ENCODE measurements at places on chromosomes 13 and 19.

DNA sequence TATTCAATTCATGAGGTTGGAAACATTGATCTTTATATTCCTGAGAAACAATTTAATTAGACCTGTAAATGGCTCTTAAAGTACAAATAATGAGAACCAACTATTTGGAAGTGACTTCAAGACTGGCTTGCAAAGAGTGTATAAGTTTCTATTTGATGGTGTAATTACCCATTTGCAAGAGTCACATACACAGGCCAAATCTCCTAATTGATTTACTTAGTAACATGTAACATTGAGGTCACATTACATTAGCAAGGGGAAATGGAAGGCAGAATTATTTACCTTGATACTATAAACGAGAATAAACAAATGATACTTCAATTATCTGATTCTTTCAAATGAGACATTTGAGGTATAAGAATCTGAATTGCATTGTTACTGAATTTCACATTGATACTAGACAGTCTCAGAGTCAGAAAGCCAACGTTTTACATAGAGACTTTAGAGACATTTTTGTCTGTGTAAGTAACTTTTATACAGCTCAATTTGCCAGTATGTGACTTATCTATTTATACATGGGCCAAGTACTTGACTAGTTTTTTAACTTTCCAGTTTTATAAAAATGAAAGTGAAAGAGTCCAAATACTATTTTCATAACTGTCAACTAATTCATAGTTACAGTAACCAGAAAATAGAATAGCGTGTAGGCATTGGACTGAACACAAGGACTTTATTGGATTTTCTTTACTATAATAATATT, 95.6 kb upstream of the RFC3 start:
- no peak for DNase-seq

DNA sequence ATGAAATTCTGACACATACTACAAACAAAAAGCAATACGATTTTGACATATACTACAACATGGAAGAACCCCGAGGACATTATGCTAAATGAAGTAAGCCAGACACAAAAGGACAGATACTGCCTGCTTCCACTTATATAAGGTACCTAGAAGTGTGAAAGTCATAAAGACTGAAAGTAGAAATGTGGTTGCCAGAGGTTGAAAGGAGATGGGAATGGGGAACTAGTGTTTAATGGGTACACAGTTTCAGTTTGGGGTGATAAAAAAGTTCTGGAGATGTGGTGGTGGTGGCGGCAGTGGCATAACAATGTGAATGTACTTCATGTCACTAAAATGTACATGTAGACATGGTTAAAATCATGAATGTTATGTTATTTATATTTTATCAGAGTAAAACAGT, 12.1 kb upstream of the NDFIP2 start:
- no peak for DNase-seq

DNA sequence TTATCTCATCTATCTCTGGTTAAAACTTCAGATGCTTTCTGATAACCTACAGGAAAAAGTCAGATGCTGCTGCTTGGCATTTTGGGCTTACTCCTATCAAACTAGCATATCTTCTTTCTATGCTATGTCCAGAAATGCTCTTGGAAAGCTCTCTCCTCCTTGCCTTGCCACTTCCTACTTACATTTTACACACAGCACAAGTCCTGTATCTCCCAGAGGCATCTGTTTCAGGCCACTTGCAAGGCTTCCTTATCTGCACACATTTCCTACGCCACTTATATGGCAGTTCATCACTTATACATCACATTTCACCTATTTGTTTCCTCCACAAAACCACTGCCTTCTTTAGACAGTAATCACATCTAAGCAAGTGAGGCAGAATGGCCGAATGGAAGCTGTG, 220.3 kb downstream of the DNAJC15 start:
- DNase-seq = no peak

DNA sequence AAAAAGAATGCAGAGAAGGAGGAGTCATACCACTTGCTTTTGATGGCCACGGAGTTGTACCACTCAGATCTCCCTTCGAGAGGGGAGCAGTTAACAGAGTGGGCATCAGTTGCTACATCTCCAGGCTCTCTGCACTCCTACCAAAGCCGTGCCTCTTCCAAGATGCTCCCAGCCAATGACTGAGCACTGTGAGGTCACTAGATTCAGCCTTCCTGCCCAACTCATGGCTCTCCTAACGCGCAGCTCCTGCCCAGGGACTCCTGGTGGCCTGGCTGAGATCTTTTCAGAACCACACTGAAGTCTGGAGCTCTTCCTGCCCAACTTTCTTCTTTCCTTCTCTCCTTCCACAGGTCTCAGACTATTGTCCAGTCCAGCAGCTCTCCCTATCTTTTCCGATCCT, 66.7 kb downstream of the LHFPL6 start:
- no peak for DNase-seq

DNA sequence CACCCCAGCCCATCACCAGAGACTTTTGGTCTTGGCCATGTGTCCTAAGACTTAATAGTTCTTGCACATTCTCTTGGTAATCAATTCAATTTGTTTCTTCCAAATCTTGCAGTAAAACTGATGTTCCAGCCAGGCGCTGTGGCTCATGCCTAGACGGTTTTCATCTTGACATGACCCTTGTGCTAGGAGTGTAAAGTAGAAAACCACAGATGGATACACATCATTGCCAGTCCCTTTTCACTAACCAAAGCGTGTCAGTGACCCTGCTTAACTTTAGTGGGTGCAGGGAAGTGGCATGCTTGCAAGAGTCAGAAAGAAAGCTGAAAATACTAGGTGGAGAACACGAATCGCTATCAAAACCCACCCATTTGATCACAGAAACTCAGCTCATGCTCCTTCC, 18.0 kb upstream of the CD70 start:
- DNase-seq = no peak

DNA sequence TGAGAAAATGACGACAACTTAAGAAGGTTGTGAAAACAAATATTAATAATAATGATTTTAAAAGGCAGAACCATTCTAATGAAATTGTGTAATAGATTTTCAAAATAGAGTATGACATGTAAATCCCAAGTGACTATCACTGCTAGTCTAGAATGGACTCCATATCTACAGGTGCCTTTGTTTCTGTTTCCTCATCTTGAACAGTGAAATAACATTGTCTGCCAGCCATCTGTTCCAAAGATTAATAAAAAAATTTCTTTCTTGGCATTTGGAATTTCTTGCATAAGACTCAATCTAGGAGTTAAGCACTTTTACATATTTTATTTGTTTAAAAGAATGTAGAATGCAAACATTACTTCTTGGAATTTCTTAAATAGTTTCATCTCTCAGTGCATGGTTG, 520.1 kb upstream of the ARGLU1 start:
- no peak for DNase-seq

DNA sequence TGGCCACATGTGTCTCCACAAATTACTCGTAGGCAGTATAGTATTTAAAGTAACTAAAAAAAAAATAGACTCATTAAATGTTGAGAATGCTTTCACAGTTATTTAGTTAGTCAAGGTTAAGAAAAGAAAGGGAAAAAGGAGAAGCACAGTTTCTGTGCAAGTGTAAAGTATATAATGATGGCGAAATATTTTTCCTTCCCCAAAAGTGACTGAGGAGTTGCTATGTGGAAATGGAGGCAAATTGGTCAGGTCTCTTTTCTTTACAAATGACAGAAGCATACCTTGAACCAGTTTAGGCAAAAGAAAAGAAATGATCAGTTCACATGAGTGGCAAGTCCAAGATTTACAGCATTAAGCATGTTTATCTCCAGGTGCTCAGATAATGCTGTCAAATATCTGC, 18.0 kb downstream of the CSNK1A1L start:
- DNase-seq = no peak

DNA sequence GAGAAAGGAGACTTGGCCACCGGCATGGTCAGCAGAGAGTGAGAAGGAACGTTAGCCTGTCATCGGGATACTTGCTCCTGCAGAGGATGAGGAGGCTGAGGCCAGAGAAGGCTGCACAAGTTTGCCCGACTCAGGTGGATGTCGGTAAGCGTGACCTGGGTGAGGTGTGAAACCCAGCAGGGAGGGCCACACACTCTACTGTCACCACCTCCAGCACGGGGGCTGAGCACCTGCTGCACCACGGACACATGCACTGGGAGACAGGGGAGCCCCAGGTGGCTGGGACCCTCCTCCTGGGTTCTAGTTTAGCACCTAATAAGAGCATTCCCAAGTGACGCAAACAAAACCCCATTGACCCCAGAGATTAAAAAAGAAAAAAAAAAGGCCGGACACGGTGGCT, 17.3 kb downstream of the MLLT1 start:
- no peak for DNase-seq

DNA sequence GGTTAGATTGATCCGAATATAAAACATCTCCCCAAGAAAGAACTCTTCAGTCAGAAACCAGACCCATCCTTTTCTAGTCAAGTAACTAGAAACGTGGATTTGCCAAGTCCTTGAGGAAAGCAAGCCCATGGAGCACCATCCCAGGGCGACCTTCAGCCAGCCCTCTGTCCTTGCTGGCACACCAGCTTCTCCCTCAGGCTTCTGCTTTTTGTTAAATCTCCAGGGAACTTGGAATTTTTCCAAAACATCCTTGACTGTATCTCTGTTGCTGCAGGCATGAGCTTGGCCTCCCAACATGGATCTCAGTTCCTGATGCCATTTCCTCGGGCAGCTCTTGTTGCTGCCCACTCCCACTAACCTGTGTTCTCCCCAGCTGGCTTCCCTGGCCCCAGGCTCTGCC, 27.1 kb upstream of the C1QTNF9 start:
- DNase-seq = no peak

DNA sequence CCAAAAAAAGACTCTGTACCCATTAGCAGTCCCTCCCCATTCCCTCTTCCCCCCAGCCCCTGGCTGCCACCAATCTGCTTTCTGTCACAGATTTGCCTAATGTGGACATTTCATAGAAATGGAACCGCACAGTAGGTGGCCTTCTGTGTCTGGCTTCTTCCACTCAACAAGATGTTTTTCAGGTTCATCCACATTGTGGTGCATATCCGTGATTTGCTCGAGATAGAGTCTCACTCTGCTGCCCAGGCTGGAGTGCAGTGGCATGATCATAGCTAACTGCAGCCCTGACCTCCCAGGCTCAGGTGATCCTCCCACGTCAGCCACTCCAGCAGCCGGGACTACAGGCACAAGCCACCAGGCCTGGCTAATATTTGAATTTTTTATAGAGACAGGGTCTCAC, 20.9 kb downstream of the AP2A1 start:
- no peak for DNase-seq

GRCh38 chr13:80251403-80251802, 89.5 kb downstream of the SPRY2 start:
- peak; percentile 64 for DNase-seq

- peak; percentile 65 for DNase-seq
Observed at GRCh38 chr13:19586904-19587634, 25.7 kb upstream of the TPTE2 start.

- DNase-seq = no peak
Observed at GRCh38 chr19:13951799-13952153, 533 bp upstream of the DCAF15 start.

DNA sequence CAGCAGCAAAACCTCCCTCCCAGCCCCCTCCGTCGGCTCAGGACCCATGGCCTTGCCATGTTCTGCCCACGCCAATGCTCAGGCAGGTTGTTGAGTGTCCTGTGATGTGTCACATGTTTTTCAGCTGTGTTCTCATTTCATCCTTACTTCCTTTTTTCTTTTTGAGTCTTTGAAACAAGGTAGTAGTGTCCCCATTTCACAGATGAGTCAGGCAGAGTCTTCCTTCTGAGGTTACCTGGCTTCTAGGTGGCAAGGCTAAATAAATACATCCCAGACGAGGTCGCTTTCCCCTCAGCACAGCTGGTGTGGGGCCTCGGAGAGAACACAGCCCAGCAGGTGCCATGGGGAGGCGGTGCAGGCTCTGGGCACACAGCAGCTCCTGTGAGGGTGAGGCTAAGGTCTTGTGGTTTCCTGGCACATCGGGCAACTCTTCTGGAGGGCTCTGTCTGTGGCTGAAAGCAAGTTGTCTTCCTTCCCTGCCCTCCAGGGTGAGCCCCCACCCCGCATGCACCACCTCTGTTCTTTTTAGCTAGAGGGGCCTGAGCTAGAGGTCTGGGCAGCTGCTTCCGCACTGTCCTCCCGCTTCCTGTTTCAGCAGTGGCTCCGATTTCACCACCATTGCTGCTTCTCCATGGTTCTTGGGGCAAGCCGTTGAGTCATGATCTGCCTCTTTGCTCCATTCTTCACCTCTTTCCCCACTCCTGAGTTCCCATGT, 15.1 kb downstream of the PRAM1 start:
- no peak for DNase-seq

DNA sequence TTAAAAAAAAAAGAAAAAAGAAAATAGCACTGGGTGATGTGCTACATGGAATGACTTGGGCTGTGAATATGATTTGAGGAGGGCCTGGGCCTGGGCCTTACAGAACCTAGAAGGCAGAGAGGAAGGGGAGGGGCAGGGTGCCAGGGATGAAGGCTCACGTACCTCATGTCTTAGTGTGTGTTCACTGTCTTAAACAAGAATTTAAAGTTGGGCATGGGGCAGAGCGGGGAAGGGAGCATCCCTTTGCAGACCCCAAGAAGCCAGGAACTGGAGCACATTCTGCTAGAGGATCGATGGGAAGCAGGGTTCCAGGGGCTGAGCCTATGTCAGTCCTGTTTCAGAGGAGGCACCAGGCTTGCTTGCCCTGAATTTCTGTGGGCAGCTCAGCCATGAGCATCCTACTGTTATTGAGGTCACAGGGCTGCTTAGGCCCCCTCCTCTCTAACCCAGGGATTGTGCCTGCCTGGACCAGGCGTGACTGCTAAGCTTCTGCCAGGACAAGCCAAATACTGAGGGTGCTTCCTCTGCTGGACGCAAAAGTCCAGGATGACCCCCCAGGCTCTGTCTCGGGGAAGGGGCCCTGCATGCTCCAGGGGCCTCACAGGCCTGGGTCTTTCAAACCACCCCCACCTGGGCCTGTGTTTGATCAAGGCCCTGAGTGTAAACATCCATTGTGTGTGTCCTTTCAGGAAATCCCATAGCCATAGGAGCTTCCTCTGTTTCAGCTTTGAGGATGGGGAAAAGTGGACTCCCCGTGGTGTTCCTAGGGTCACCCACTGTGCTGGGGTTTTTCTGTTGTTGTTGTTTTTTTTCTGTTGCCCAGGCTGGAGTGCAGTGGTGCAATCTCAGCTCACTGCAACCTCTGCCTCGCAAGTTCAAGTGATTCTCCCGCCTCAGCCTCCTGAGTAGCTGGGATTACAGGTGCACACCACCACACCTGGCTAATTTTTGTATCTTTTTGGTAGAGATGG, 4.8 kb downstream of the LSR start:
- DNase-seq = no peak

GRCh38 chr19:17332677-17333581, 1.7 kb downstream of the ANO8 start:
- DNase-seq = peak; percentile 36

DNA sequence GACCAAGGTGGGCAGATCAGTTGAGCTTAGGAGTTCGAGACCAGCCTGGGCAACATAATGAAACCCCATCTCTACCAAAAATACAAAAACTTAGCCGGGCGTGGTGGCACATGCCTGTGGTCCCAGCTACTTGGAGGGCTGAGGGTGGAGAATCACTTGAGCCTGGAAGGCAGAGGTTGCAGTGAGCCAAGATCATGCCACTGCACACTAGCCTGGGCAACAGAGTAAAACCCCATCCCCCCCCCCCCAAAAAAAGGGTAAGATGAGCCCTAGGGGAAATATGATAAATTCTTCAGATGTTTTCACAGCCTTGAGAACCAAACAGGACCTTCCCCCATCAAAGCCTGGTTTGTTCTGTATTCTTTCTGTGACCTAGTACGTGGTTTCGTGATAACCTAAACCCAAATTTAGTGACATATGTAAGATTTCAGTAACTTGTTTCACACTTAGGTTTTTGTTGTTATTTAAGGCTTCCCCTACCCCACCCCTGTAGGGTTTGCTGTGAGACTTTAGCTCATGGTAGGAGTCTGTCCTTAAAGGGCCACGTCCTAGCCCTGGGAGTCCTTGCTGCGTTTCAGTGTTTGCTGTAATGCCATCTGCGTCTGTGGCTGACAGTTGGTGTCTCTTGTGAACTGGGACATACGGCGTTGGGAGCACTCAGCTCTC, 49.6 kb downstream of the MYO9B start:
- DNase-seq = no peak

All from fibroblast of skin of abdomen (primary cell).